Liver (tissue), 10 donors: ENCODE measurements at places on chromosomes 11 and 22. TPM values are rescaled to one million over a fixed set of nuclear protein-coding genes. Genes with fewer than 3 reads are reported as not detected.

- no peak for DNase-seq
- H3K36me3 ChIP-seq = peaks cover 10% of the 10 kb centered on the region
- no peaks in the 10 kb centered on the region for H3K27me3 ChIP-seq
- H3K27ac ChIP-seq = no peak overlapping the region
- H3K4me1 ChIP-seq = no peaks in the 10 kb centered on the region
- no peak overlapping the region for H3K4me3 ChIP-seq
Measured at GRCh38 chr11:134196756-134197155, 27.0 kb downstream of the NCAPD3 start.

GRCh38 chr11:99368583-99368982 lies 347.8 kb downstream of the CNTN5 start:
- H3K27ac ChIP-seq = no peak overlapping the region
- no peaks in the 10 kb centered on the region for H3K36me3 ChIP-seq
- H3K27me3 ChIP-seq = no peaks in the 10 kb centered on the region
- no peak overlapping the region for H3K4me3 ChIP-seq
- H3K4me1 ChIP-seq = no peaks in the 10 kb centered on the region

- H3K4me3 ChIP-seq = no peak overlapping the region
- no peaks in the 10 kb centered on the region for H3K4me1 ChIP-seq
- DNase-seq = no peak
- H3K27me3 ChIP-seq = no peaks in the 10 kb centered on the region
- no peak overlapping the region for H3K27ac ChIP-seq
Measured at GRCh38 chr22:45534339-45535192, 31.9 kb downstream of the FBLN1 start.

The ZP1 gene
- total RNA-seq = not detected

- H3K4me1 ChIP-seq = no peaks in the 10 kb centered on the region
- DNase-seq = no peak
- peaks cover 2% of the 10 kb centered on the region for H3K36me3 ChIP-seq
- H3K27ac ChIP-seq = no peak overlapping the region
- no peak overlapping the region for H3K4me3 ChIP-seq
Measured at GRCh38 chr11:65992056-65992455, 9.9 kb downstream of the EIF1AD start.

DNA sequence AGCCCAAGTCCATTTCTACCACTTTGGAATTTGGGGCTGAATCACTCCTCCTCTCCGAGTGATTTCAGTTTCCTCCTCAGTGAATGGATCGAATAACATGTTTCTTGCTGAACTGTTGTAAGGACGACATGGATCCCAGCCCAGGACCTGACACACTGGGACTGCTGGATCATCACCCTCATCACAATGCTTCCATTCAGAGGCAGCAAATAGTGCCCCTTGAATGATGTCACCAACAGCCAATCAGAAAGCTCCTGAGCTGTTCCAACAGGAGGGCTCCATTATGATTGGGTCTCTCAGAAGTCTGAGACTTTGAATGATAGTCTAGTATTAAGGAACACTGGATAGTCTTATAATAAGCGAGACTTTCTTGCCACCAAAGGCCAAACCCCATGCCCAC lies 158.9 kb downstream of the MYO18B start:
- no peaks in the 10 kb centered on the region for H3K36me3 ChIP-seq
- H3K27ac ChIP-seq = no peak overlapping the region
- DNase-seq = no peak
- H3K4me1 ChIP-seq = no peaks in the 10 kb centered on the region

The ISX gene
- total RNA-seq = not detected

GRCh38 chr11:34916843-34917770 lies 689 bp downstream of the PDHX start:
- peaks cover 14% of the 10 kb centered on the region for H3K4me1 ChIP-seq
- no peak for DNase-seq
- peak overlapping the region; percentile 95 for H3K4me3 ChIP-seq
- no peaks in the 10 kb centered on the region for H3K36me3 ChIP-seq
- H3K27ac ChIP-seq = peak overlapping the region; percentile 80

- no peaks in the 10 kb centered on the region for H3K27me3 ChIP-seq
- no peak for DNase-seq
Measured at GRCh38 chr11:74086242-74086884, 77.5 kb upstream of the UCP3 start.

GRCh38 chr11:131868629-131869507 lies 498.5 kb downstream of the NTM start:
- H3K27ac ChIP-seq = no peak overlapping the region
- H3K36me3 ChIP-seq = no peaks in the 10 kb centered on the region

DNA sequence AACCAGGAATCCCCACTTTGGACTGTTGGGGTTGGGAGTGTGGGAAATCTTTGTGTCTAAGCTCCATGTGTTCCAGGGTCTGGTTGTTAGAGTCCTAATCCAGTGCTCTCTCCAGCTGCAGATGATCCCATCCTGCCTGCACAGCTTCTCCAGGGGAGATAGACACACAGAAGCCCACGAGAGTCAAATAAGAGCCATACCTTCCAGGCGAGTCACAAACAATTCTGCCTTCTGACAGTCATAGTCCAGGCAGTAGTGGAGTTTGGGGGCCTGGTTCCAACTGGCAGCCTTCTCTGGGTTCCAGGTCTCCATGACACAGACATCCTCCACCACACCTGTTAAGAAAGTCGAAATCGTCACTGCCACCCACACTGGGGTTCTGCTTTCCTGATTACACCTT lies 32.1 kb downstream of the SYT13 start:
- H3K36me3 ChIP-seq = no peaks in the 10 kb centered on the region
- DNase-seq = no peak
- H3K4me3 ChIP-seq = no peak overlapping the region
- H3K4me1 ChIP-seq = no peaks in the 10 kb centered on the region

The KRTAP5-10 gene
- total RNA-seq = not detected

DNA sequence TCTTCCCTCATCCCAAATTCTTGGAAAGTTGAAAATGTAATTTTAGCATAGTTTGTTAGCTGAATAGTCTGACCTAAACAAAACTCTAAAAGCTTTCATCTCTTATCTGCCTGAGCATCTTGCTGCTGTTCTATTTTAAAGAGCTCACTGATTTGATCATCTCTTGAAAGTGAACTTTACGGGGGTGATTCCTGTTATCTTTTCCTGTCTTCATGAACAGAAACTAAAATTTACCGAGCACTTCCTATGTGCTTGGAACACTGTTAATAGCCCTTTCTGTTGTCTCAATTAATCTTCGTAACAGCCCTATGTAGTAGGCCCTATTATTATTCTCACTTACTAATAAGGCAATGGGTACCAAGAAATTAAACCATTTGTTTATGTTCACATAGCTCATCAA lies 12.3 kb downstream of the AMOTL1 start:
- no peaks in the 10 kb centered on the region for H3K36me3 ChIP-seq
- no peak overlapping the region for H3K27ac ChIP-seq
- no peaks in the 10 kb centered on the region for H3K27me3 ChIP-seq
- peaks cover 3% of the 10 kb centered on the region for H3K4me1 ChIP-seq

DNA sequence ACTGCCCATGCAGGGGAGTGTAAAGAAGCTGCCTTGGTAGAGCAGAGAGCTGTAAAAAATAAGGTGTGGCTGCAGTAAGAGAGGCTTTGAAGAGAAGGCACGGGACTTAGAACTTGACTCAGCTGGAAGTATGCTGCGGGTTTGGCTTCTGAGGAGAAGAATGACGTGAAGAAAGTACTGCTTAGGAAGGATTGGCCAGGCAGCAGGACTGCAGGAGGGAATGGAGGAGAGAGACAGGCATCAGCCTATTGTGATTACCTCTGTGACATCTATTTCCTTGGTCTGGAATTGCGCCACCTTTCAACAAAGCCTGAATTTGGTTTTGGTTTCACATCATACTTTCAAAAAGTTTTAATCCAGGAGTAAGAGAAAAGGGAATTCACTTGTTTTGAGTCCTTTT lies 22.5 kb downstream of the PRRG4 start:
- peaks cover 3% of the 10 kb centered on the region for H3K36me3 ChIP-seq
- DNase-seq = no peak
- H3K27me3 ChIP-seq = no peaks in the 10 kb centered on the region

GRCh38 chr22:28014211-28015045 lies 95.4 kb upstream of the PITPNB start:
- H3K4me3 ChIP-seq = no peak overlapping the region
- H3K4me1 ChIP-seq = no peaks in the 10 kb centered on the region
- no peak for DNase-seq
- H3K27me3 ChIP-seq = no peaks in the 10 kb centered on the region
- H3K27ac ChIP-seq = no peak overlapping the region

The LBHD1 gene
- total RNA-seq = 4.4 TPM

The RBFOX2 gene
- 53.6 TPM for total RNA-seq

DNA sequence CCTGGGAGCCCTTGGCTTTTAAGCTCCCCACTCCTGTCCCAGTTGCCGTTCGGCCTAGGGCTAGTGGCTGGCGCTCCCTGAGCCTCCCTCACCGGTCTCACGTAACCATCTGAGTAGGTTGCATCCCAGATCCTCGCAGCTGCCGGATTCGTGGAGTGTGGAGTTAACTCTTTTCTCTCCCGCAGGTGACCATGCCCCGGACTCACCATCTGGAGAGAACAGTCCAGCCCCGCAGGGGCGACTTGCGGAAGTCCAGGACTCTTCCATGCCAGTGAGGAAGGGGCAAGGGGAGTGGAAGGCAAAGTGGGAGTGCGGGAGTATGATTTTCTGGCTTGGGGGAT lies 902 bp downstream of the MUS81 start:
- H3K4me1 ChIP-seq = peaks cover 21% of the 10 kb centered on the region
- H3K4me3 ChIP-seq = peak overlapping the region; percentile 89
- H3K27me3 ChIP-seq = no peaks in the 10 kb centered on the region
- peak overlapping the region; percentile 81 for H3K27ac ChIP-seq
- no peak for DNase-seq

The CHRM1 gene
- total RNA-seq = not detected

DNA sequence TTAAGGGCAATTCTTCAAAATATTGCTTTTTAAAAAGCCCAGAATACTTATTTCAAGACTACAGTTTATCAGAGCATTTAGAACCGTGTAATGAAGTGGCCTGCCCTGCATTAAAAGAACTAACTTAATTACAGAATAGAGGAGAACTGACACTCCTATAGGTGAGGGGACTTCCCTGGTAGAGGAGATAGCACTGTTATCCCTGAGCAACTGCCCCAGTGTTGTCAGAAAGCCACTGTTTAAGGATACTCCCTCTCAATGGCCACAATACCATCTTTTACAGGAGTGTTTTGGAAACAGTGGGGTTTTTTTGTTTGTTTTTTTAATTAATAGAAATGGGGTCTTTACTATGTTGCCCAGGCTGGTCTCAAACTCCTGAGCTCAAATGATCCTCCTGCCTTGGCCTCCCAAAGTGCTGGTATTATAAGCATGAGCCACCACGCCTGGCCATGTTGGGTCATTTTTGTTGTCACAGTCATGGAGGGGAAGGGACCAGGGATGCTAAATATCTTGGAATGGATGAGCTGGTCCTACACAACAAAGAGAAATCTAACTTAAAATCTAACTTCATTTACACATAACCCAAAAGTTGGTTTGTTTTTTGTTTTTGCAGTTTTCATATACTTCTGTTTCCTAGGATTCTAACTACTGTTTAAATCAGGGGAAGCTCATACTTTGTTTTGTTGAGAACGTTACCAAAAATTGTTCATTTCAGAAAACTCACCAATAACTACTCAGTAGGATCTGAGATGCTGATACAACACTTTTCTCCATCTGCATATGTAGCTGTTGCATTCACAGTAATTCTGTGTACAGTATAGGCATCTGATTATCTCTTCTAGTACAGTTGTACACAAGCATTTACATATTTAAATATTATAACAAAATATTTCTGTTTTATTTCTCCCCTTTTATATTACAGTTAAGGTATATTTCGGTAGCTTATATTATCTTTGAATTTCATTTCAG lies 8.1 kb downstream of the RPL27A start:
- H3K27ac ChIP-seq = no peak overlapping the region
- no peak for DNase-seq
- H3K4me1 ChIP-seq = peaks cover 4% of the 10 kb centered on the region
- H3K27me3 ChIP-seq = no peaks in the 10 kb centered on the region

DNA sequence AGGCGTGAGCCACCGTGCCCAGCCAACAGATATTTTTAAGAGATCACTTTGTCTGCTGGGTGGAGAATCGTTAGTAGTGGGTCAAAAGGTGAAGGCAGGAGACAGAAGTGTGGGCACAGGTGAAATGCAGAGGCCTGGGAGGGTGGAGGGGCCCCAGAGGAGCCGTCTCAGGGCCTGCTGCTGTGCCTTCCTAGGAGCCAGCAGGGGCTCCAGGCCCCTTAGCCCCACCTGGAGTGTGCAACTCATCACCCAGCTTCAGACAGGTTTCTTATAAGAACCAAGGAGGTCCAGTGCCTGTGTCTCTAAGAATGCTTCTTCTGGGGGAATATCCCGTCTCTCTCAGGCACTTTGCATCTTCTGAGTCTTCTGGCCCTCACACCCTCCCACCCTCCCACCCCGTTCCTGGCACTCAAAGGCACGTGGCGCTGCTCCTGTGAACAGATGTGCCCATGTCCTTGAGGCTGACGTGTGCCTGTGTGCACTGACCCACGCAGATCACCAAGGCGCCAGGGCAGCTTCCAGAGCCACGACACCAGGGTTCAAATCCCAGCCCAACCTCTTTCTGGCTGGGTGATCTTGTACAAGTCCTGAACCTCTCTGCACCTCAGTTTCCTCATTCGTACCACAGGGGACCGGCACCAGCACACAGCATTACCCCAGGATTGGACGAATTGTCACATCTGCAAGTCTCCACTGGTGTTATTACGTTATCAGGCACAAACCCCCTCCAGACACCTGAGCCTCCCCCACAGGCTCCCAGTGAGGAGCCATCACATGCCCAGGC lies 3.4 kb downstream of the ARSA start:
- no peaks in the 10 kb centered on the region for H3K27me3 ChIP-seq
- H3K4me3 ChIP-seq = no peak overlapping the region
- no peaks in the 10 kb centered on the region for H3K36me3 ChIP-seq
- no peak overlapping the region for H3K27ac ChIP-seq

- H3K4me1 ChIP-seq = peaks cover 43% of the 10 kb centered on the region
- H3K4me3 ChIP-seq = no peak overlapping the region
- peak overlapping the region; percentile 32 for H3K27ac ChIP-seq
- no peak for DNase-seq
- H3K36me3 ChIP-seq = peaks cover 2% of the 10 kb centered on the region
Measured at GRCh38 chr11:114195981-114196731, 100.0 kb upstream of the NNMT start.

- H3K27me3 ChIP-seq = no peaks in the 10 kb centered on the region
- no peak overlapping the region for H3K27ac ChIP-seq
- H3K4me3 ChIP-seq = no peak overlapping the region
- H3K36me3 ChIP-seq = peaks cover 2% of the 10 kb centered on the region
Measured at GRCh38 chr11:8961401-8961800, 2.8 kb downstream of the TMEM9B start.

- DNase-seq = no peak
- H3K4me3 ChIP-seq = no peak overlapping the region
- H3K27ac ChIP-seq = no peak overlapping the region
- peaks cover 15% of the 10 kb centered on the region for H3K4me1 ChIP-seq
Measured at GRCh38 chr11:57652662-57653061, 3.0 kb upstream of the YPEL4 start.

The TRIM48 gene
- total RNA-seq = not detected

The DUSP18 gene
- total RNA-seq = 2.3 TPM

DNA sequence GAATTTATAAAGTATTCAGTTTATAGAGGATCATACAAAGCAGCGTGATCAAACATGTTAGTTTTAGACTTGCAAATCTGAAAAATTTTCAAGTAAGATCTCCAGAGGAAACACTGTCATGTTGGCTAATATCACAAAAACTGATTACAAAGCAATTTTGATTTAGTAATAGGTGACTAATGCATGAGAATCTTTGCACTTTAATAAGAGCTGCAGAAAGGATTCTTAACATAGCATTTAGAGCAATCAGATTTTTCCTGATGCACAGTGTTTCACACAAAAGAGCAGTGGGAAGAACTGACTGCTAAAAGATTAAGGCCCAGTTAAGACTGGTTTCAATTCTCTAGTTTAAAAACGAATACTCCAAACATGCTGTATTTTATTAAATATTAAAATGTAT lies 321.2 kb downstream of the GUCY1A2 start:
- no peaks in the 10 kb centered on the region for H3K4me1 ChIP-seq
- H3K36me3 ChIP-seq = no peaks in the 10 kb centered on the region
- no peak overlapping the region for H3K27ac ChIP-seq
- H3K4me3 ChIP-seq = no peak overlapping the region
- H3K27me3 ChIP-seq = no peaks in the 10 kb centered on the region
- no peak for DNase-seq
